GM04504 (cell line): ENCODE measurements at places on chromosomes 13 and 19.

DNA sequence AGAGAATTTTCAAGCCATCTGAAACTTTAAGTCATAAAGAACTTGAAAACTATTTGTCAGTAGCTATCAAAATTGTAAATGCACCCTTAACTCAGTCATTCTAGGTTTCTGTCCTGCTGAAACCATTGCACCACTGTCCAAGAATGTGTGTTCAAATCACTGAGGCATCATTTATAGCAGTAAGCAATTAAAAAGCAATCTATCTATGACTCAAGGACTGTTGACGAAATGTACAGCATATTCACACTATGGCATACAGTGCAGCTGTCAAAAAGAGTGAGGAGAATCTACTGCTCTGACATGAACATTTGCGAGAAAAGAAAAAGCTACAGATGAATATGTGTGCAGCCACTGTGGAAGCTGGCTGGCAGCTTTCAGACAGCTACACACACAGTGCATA, 71.2 kb downstream of the ING1 start:
- DNase-seq = no peak

DNA sequence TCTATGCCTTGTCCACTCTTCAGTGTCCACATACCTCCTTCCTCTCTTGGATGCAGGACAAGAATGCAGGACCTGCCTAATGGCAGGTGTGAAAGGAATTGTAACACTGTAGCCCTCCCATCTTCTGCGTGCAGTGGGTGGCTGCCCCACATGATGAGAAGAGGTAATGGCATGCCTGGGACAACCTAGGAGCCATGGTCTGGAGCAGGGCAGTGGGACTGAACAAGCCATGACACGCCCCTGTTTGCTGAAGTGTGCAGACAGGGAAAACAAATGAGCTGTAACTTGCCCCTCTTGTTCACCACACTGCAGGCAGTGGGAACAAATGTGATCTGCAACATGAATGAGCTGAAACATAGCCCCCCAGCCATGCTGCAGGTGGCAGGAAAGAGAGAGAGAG, 192.2 kb downstream of the PCDH17 start:
- no peak for DNase-seq

DNA sequence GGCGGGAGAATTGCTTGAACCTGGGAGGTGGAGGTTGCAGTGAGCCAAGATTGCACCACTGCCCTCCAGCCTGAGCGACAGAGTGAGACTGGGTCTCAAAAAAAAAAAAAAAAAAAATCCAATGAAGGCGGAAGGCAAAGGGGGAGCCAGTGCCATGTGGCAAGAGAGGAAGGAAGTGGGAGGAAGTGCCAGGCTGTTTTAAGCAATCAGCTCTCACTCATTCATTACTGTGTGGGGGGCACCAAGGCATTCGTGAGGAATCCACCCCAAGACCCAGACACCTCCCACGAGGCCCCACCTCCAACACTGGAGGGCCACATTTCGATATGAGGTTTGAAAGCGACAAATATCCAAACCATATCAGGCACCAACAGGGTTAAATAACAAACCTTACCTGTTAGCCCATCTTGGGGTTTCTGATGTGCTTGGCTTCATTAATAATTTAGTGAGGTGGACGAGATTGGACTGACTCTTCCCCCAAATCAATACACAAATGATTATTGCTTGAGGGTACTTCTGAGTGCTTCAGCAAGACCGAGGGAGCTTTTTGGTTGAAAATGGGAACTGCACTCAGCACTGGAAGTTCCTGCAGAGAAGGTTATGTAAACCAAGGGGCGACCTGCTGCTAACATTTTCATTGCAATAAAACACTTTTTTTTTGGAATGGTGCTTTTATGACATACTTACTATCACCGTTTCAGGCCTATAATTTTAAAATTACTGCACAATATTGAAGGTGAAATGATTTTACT, 7.5 kb upstream of the LRP3 start:
- no peak for DNase-seq

DNA sequence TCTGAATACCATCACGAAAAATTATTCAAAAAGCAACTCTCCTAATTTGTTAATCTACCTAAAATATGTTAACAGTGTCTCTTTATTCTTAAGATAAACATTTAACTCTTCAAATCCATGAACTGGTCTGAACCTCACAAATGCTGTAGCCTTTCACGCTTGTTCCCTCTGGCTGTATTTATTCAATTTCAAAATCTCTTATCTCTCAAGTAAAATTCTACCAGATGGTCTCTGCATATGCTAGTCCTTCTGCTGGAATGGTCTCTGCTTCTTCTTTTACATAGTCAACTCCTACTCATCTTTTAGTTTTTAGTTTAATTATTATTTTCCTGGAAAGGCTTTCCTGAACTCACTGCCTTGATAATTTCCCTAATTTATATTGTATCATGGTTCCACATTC, 232.9 kb upstream of the PCDH20 start:
- no peak for DNase-seq
